Bronchial epithelial cell (primary cell): ENCODE measurements at places on chromosomes 3 and 15. TPM values are rescaled to one million over a fixed set of nuclear protein-coding genes. Genes with fewer than 3 reads are reported as not detected.

EPHA6 gene
- total RNA-seq = 0.26 and 0.64 TPM in 2 replicates

CCNL1 gene
- total RNA-seq = 107 and 150 TPM in 2 replicates

CAND2 gene
- 0.77 and 1.3 TPM in 2 replicates for total RNA-seq

CLDN18 gene
- total RNA-seq = not detected in 2 replicates

ASB14 gene
- not detected in 2 replicates for total RNA-seq

AMT gene
- 0.79 and 2.2 TPM in 2 replicates for total RNA-seq

MCTP2 gene
- total RNA-seq = 15.9 and 20.0 TPM in 2 replicates

OSTN gene
- not detected in 2 replicates for total RNA-seq

PP2D1 gene
- not detected in 2 replicates for total RNA-seq

COLQ gene
- under 0.01 and 0.38 TPM in 2 replicates for total RNA-seq

MOBP gene
- total RNA-seq = not detected in 2 replicates

PDE8A gene
- 11.6 and 17.0 TPM in 2 replicates for total RNA-seq

TRIM42 gene
- not detected in 2 replicates for total RNA-seq

SLC7A14 gene
- total RNA-seq = under 0.01 TPM in 1 of 2 replicates, not detected in the other

ATP2C1 gene
- total RNA-seq = 96.9 and 149 TPM in 2 replicates

NLGN1 gene
- total RNA-seq = under 0.01 and 0.13 TPM in 2 replicates

TMEM40 gene
- total RNA-seq = 19.0 and 43.8 TPM in 2 replicates

CPN2 gene
- not detected in 2 replicates for total RNA-seq

PAQR5 gene
- total RNA-seq = 0.53 and 3.6 TPM in 2 replicates

KCNH8 gene
- total RNA-seq = not detected in 2 replicates

EFCAB12 gene
- total RNA-seq = not detected in 2 replicates

MKRN2OS gene
- 2.1 and 3.7 TPM in 2 replicates for total RNA-seq

SUCLG2 gene
- 42.1 and 47.1 TPM in 2 replicates for total RNA-seq

HDDC3 gene
- total RNA-seq = 28.5 and 37.6 TPM in 2 replicates

GOLGA8G gene
- not detected in 2 replicates for total RNA-seq

EFCC1 gene
- under 0.01 TPM in 1 of 2 replicates, not detected in the other for total RNA-seq

NPAP1 gene
- not detected in 2 replicates for total RNA-seq

ZNF639 gene
- total RNA-seq = 31.4 and 51.6 TPM in 2 replicates

PCYT1A gene
- 52.9 and 68.9 TPM in 2 replicates for total RNA-seq

CHL1 gene
- 0.26 TPM in 2 replicates for total RNA-seq

ZNF445 gene
- total RNA-seq = 4.2 and 5.8 TPM in 2 replicates

NCBP2 gene
- total RNA-seq = 78.7 and 94.0 TPM in 2 replicates

GRIP2 gene
- under 0.01 TPM in 2 replicates for total RNA-seq

SCG5 gene
- 3.7 and 11.8 TPM in 2 replicates for total RNA-seq

FOXB1 gene
- not detected in 2 replicates for total RNA-seq

C3orf22 gene
- total RNA-seq = not detected in 2 replicates

IQCF5 gene
- 0.53 TPM in 1 of 2 replicates, not detected in the other for total RNA-seq

FSIP1 gene
- 9.5 and 28.8 TPM in 2 replicates for total RNA-seq

PLA1A gene
- not detected in 2 replicates for total RNA-seq

COL8A1 gene
- total RNA-seq = 2.7 and 3.9 TPM in 2 replicates

ANKUB1 gene
- total RNA-seq = 0.26 and 2.1 TPM in 2 replicates

DAPK2 gene
- total RNA-seq = 0.53 and 3.3 TPM in 2 replicates

CXCR6 gene
- not detected in 2 replicates for total RNA-seq

CA12 gene
- 44.0 TPM in 2 replicates for total RNA-seq

RBM6 gene
- 35.5 and 42.2 TPM in 2 replicates for total RNA-seq

PSTPIP1 gene
- 0.38 TPM in 1 of 2 replicates, not detected in the other for total RNA-seq

CHRNA5 gene
- total RNA-seq = 1.3 and 2.4 TPM in 2 replicates

CAPN3 gene
- total RNA-seq = 2.1 and 3.2 TPM in 2 replicates
